ENCODE measurements at places on chromosomes 6 and 20.

GRCh38 chr6:41523915-41524633 lies 22.1 kb upstream of the FOXP4 start:
- DNase-seq, result no peak

DNA sequence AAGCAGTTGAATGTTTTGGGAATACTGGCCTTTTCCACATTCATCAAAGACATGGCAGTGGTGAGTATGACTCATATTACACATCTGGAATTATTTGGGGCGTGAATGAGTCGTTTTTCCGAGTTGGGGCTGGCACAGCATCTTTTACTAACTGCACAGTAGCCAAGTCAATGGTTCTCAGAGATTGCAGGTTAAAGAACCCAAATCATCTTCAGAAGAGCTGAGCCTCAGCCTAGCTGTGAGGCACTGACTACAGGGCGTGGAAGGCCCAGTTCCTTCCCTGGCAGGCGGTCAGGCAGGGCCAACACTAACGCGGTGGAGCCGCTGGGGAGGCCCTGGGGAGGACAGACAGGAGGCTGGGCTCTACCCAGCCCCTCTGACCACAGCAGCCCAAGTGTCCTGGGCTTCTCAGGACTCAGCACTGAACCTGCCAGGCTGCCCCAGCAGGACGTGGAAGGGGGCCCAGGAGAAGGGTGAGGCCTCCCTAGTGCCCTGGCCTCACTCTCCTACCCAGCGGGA lies 20.1 kb upstream of the HELZ2 start:
- peak; percentile 91 for DNase-seq

DNA sequence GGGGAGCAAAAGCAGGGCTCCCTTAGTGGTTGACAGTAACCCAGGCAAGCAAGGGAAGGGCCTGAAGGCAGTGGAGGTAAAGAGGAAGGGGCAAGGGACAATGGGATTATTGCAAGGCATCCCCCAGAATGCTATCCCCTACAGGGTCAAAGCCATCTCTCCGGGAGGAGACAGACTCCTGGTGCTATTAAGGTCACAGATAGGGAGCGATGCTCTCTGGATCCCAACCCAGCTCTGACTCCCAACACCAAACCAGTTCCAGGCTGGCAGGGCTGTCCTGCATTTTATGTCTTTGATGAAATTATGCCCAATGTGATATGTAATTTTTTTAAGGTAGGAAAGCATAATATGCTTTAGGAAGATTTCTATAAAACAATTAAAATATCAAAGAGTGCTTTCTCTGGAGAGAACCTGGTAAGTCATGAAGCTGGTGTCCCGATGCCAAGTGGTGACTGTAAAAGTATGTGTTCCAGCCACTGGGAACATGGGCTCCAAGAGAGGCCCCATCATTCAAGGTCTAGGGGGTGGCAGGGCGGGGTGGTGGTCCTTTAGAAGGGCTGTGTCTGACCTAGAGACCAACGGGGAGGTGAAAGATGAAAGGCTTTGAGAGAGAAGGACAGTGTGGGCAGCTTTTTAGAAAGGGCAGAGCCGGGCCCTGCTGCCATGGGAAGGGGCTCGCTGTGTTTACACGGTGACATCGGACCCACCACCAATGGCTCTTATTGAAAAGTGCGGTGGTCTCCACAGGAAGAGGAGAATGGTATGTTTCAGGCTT lies 276.5 kb downstream of the CDC5L start:
- DNase-seq, result no peak

DNA sequence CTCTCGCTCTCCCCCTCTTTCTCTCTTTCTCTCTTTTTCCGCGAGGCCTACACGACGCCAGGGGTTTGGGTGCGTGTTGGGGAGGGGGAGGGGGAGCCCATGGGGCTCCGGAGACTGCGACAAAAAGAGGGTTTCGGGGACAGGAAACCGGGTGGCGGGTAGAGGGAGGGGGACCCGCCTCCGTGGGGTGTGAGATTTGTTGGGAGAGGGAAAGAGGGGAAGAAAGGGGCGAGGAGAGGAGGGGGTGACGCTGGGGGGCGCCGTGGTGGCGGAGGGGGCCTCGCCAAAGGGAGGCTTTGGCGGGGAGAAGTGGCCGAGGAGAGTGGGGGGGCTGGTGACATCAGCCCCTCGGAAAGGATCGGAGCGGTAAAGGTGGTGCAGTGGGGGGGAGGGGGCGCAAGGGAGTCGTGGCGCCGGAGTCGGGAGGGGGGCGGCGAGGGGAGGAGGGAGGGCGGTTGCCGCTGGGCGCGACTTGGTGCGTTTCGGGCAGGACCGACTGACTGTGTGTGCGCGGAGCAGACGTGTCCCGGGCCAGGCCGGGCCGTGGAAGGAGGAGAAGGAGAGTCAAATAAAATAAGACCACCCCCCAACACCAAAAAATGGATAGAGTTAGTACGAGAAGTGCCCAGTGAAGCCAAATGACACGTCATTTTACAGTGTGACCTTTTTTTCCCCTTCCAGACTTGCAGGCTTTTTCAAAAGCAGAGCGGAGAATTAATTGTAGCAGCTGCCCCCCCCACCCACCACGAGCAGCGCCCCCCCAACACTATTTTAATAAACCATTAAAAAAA lies 39.8 kb downstream of the GNAS start:
- DNase-seq, result no peak

DNA sequence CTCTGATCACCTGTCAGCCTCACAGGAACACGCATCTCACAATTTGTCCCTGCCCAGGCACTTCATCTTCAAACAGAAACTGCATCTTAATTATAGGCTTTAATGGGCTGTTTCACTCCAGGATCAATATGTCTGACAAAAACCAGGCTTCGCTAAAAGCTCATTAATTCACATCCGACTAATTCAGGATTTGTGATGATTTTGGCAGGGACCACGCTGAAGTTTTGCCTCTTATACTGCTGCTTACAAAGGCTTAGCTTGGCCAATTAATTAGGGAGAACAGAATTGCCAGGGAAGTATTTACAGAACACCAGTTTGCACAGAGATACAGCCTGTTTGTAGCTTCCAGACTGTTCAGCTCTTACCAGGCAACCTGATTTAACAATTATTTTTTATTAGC lies 541.0 kb upstream of the SPTLC3 start:
- no peak for DNase-seq

- DNase-seq, result no peak
Measured at GRCh38 chr6:18327626-18328025, 59.5 kb upstream of the RNF144B start.

GRCh38 chr6:75689576-75689975 lies 59.5 kb upstream of the MYO6 start:
- no peak for DNase-seq

DNA sequence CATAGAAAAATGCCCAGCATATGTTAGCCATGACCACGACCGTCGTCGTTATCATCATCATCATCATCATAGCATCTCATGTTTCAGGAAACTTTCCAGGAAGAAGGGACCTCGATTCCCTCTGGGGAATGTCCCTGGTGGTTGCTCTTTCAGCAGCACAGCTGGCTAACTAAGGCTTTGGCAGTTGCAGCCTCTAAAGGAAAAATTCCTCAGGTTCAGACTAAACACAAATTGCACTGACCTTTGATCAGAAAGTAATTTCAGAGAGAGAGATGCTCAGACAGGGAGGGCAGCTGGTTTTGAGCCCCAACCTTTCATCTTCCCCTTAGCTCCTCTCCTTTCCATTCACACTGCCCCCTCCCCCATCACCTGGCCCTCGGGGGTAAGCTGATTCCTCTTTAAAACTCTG lies 5.6 kb upstream of the CFB start:
- no peak for DNase-seq

DNA sequence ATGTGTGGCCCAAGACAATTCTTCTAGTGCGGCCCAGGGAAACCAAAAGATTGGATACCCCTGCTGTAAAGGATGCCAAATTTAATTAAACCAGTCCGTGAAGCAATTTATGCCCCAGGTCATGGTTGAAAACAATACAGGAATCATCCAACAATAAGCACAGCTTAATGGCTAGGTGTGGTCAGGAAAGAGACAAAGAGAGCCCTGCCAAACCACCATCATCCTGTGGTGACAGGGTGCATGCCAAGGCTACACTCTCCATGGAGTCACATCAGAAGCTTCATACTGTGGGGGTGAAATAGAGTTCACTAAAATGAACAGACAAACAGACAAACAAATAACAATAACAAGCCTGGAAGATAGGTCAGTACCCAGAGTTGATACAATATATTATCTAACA lies 62.7 kb downstream of the DZANK1 start:
- no peak for DNase-seq

DNA sequence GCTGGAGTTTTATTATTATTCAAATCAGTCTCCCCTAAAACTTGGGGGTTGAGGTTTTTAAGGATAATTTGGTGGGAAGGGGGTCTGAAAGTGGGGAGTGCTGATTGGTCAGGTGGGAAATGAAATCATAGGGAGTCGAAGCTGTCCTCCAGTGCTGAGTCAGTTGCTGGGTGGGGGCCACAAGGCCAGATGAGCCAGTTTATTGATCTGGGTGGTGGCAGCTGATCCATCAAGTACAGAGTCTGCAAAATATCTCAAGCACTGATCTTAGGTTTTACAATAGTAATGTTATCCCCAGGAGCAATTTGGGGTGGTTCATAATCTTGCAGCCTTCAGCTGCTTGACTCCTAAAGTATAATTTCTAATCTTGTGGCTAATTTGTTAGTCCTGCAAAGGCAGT lies 146.0 kb upstream of the SPACA1 start:
- no peak for DNase-seq

DNA sequence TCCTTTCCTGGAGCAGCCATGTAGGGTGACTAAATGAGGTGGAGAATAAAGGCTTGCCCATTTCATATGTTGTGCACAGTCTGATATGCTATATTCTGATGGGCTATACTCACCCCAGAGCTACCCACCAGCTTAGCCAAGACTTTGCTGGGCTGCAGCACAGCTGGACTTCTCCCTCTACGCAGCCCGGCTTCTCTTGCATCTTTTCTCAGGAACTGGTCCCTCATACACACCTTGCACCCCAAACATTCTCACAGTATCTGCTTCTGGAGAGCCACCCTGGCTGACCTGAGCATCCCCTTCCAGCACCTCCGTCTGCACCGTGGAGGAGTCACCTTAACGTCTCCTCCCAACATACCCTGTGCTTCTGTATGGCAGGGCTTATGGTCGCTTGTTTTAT lies 150.8 kb upstream of the PMEPA1 start:
- no peak for DNase-seq

DNA sequence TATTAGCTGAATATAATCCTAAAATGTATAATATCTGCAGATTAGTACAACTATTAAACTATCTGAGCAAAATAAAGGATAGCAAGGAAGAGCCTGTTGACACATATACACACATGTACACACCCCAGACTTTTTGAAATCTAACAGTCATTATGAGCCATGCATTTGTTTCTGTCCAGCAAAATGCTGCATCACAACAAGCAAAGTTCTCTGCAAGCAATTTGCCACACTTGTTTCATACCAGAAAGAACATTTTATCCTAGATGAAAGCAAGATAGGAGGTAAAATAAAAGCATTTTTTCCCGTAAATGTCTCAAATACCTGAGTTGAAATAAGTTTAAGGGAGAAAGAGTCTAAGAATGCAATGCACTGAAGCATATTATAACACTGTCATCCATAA lies 145.2 kb downstream of the COL21A1 start:
- DNase-seq, result no peak

DNA sequence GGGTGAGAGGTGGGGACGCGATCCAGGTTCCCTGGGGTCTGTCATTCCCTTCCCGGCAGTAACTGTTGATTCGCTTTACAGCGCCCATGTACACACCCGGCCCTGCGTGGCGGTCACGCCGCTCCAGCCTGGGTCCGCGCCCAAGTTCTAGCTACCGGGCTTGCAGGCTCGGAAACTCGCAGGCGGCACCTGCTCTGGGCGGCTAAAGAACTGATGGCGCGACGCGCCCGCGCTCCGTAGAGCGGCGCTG lies 1.4 kb upstream of the POU3F2 start:
- no peak for DNase-seq

GRCh38 chr20:19354950-19355349 lies 142.5 kb downstream of the SLC24A3 start:
- DNase-seq, result no peak

DNA sequence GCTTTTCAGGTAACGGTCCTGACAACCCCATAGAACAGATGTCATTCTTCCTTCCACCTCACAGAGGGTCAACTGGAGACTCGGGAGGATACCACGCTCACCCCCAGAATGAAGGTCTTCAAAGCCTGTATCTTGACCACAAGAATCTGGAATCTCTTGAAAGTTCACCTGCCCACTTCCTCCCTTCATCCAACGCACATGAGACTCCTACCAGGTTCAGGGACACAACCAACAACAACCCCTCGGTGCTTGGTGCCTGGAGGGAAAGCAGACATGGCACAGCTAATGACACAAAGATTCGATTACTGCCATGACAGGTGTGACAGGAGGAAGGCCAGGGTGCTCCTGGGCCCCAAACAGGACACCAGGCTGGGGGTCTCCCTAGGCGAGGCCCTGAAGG lies 8.2 kb downstream of the PMEPA1 start:
- no peak for DNase-seq

- DNase-seq, result no peak
Measured at GRCh38 chr6:26318459-26319404, 46.3 kb upstream of the BTN3A2 start.

DNA sequence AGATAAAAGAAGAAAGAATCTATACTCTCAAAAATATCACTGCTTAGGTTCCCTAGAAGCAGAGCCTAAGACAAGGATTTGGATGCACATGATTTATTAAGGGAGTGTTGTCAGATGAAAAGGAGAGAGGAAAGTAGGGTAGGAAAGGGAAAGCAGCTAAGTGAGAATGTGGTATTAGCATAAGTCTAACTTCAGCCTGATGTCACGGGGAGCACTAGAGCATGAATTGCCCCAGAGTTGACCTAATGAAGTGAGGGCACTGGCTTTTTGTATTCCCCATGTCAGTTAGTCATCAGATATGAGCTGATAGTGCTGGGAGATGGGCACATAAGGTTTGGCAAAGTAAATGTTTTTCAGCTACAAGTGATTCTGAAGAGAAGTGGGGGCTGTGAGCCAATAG lies 129.0 kb upstream of the THEMIS start:
- no peak for DNase-seq

- DNase-seq, result no peak
Measured at GRCh38 chr6:37723016-37723415, 25.3 kb upstream of the MDGA1 start.

- DNase-seq, result peak; percentile 59
Measured at GRCh38 chr6:121732641-121733040, 297.2 kb downstream of the GJA1 start.

- DNase-seq, result no peak
Measured at GRCh38 chr6:106808758-106809157, 165.8 kb downstream of the CD24 start.

- DNase-seq, result no peak
Measured at GRCh38 chr20:19588732-19589131, 169.3 kb upstream of the RIN2 start.

DNA sequence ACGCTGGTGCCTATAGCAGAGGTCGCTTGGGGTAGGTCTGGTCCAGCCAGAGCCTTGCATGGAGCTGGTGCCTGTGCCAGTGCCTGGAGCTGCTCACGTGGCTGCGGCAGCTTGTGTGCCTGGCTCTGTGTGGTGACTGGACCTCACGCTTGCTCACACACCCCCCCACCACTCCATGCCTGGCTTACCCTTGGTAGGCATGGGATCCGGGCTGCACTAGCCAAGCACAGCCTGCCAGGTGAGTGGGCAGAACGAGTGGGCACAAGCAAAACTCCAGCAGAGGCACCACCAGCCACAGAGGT lies 13.0 kb upstream of the DBNDD2 start:
- DNase-seq, result no peak

Data from stromal cell of bone marrow (primary cell).